Stomach (tissue), 19 donors: ENCODE measurements at places on chromosomes 4 and X. TPM values are rescaled to one million over a fixed set of nuclear protein-coding genes. Genes with fewer than 3 reads are reported as not detected.

Gene MAGEB2
- not detected for total RNA-seq

DNA sequence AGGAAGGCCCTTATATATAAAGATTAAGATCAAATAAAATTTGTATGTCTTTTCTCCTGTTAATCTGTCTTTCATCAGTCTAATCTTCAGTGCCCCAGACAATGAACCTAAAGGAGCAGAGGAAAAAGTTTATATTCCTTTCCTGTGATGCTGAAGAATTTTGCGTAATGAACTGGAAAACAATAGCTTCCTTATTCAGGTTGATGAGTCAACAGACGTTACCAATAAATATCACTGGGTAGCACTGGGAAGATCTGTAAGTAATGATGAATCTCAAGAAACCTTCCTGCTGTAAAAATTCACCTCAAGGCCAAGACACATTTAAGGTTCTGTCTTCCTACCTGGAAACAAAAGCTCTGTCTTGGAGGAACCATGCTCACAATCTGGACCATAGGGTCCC is 25.5 kb downstream of the CDKN2AIP start:
- H3K36me3 ChIP-seq, result no peaks in the 10 kb centered on the region
- H3K27me3 ChIP-seq, result no peaks in the 10 kb centered on the region
- DNase-seq, result no peak
- H3K4me1 ChIP-seq, result peaks cover 15% of the 10 kb centered on the region
- H3K27ac ChIP-seq, result no peak overlapping the region

Gene IL2
- total RNA-seq, result not detected

Gene NAA11
- not detected for total RNA-seq

DNA sequence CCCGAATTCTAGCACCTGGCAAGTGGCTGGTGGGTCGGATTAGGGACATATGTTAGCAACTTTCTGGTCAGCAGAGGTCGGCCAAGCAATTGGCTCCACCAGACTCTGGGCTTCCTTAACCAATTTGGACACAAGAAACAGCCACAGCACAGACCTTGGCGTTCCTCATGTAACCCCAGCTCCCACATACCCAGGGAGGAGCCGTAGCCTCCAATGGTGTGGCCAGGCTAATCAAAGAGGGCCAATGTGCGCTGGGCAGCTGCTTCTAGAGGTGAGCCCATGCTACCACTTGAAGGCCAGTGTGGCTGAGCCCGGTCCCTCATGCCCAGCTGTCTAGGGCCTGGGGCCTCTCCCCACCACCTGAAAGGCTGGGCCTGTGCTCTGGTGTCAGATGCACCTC is 82.5 kb upstream of the MSX1 start:
- DNase-seq, result no peak
- no peaks in the 10 kb centered on the region for H3K27me3 ChIP-seq
- no peak overlapping the region for H3K27ac ChIP-seq

Gene EFHC2
- 8.0 TPM for total RNA-seq

DNA sequence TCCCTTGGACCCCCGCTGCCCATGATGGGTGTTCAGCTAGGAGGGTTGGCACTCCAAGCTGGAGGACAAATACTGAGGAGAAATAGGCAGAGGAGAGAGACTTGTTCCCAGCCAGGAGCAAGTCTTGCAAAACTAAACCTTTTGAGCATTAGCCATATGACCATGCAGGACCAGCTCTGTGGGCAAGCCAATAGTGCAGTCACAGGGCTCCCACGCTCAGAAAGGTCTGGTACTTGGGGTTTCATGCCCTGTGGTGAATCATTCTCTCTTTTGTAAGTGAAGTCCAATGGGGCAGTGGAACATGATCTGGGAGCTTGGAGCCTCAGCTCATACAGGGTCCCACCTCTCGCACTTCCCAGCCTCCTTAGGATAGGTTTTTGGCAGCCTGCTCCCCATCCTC is 300.9 kb downstream of the BCOR start:
- H3K27ac ChIP-seq, result no peak overlapping the region
- no peaks in the 10 kb centered on the region for H3K27me3 ChIP-seq
- no peak for DNase-seq
- H3K4me1 ChIP-seq, result no peaks in the 10 kb centered on the region
- H3K4me3 ChIP-seq, result no peak overlapping the region

DNA sequence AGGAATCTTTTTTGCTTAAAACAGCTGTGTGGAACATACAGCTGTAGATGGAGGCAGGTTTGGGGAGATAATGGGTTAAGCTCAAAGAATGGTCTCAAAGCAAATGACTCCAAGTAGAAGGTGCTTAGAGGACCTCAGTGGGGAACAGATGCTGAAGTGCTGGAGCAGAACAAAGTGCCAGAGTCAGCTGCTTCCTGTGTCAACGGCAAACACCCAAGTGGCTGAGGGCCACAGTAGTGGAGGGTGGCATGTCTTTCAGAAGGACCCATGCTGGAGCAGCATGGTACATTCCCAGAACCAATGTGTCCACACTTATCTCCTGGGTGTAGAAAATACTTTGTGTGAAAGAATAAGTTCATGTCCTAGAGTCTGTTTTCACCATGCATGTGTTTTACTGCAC is 197.5 kb downstream of the CCNG2 start:
- no peaks in the 10 kb centered on the region for H3K36me3 ChIP-seq
- H3K4me3 ChIP-seq, result no peak overlapping the region
- DNase-seq, result no peak
- no peaks in the 10 kb centered on the region for H3K4me1 ChIP-seq
- no peaks in the 10 kb centered on the region for H3K27me3 ChIP-seq

GRCh38 chr4:54255881-54256280 is 26.8 kb downstream of the PDGFRA start:
- peak overlapping the region; percentile 26 for H3K27ac ChIP-seq
- no peak overlapping the region for H3K4me3 ChIP-seq
- DNase-seq, result no peak
- H3K27me3 ChIP-seq, result no peaks in the 10 kb centered on the region
- H3K4me1 ChIP-seq, result no peaks in the 10 kb centered on the region

Gene MTTP
- total RNA-seq, result not detected

DNA sequence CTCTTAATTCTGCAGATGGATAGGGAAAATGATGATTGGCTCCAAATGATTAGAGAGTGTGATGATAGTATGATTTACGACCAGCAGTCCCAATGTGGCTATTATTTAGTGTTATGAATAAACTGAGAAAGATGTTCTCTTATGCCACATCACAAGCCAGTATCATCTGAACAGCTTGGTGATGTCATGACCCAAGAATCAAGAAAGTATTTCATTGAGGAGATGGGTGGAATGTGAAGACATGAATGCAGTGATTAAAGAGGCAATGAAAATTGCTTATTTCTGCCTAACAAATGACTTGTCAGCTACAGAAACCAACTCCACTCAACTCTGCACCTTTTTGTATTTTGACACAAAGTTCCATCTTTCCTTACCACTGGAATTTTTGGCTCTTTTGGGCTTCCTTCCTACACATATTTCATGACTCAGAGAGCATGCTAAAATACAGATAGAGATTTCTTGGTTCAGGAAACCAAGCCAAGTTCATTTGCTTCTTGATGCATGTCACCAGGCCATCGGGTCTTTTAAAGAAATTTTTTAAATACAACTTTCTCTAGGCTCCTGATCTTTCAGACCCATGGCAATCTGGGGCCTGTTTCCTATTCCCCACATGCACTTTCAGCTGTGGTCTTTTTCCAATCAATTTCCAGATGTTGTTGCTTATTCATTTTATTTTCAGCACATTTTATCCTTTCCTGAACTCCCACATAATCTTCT is 174.2 kb downstream of the HHIP start:
- no peaks in the 10 kb centered on the region for H3K4me1 ChIP-seq
- no peaks in the 10 kb centered on the region for H3K27me3 ChIP-seq
- no peaks in the 10 kb centered on the region for H3K36me3 ChIP-seq
- no peak for DNase-seq

- DNase-seq, result no peak
- no peaks in the 10 kb centered on the region for H3K4me1 ChIP-seq
- H3K27ac ChIP-seq, result no peak overlapping the region
- H3K27me3 ChIP-seq, result no peaks in the 10 kb centered on the region
These were observed 28.3 kb downstream of the MMRN1 start for GRCh38 chr4:89922848-89923416.

GRCh38 chrX:15737190-15737958 is 696 bp upstream of the CA5B start:
- peak overlapping the region; percentile 29 for H3K27ac ChIP-seq
- H3K4me1 ChIP-seq, result peaks cover 14% of the 10 kb centered on the region
- H3K36me3 ChIP-seq, result no peaks in the 10 kb centered on the region
- H3K4me3 ChIP-seq, result peak overlapping the region; percentile 52
- no peak for DNase-seq

DNA sequence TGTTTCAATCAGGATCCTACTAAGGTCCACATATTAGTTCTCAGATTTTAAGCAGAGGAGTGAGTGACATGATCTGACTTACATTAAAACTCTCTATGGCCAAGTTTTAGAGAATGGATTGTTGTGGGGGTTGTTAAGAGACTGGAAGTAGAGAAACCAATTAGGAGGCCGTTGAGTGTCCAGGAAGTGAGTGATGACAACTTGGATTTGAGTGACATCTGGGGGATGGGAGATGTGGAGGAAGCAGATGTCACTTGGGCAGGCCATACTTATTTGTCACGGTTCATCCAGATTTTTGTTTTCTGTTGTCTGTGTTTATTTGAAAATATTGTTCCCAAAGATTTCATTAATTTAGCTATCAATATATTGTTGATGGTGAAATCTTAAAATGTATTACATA is 28.3 kb downstream of the ADD1 start:
- DNase-seq, result no peak
- H3K27ac ChIP-seq, result no peak overlapping the region
- peaks cover 11% of the 10 kb centered on the region for H3K36me3 ChIP-seq
- H3K4me3 ChIP-seq, result no peak overlapping the region

GRCh38 chr4:140691369-140691768 is 64.8 kb downstream of the TBC1D9 start:
- peak; percentile 22 for DNase-seq
- no peaks in the 10 kb centered on the region for H3K27me3 ChIP-seq
- peak overlapping the region; percentile 22 for H3K27ac ChIP-seq
- H3K36me3 ChIP-seq, result no peaks in the 10 kb centered on the region

- H3K27me3 ChIP-seq, result no peaks in the 10 kb centered on the region
- H3K4me1 ChIP-seq, result no peaks in the 10 kb centered on the region
- DNase-seq, result peak; percentile 57
- no peaks in the 10 kb centered on the region for H3K36me3 ChIP-seq
- no peak overlapping the region for H3K4me3 ChIP-seq
- H3K27ac ChIP-seq, result no peak overlapping the region
These were observed 255.1 kb downstream of the C4orf33 start for GRCh38 chr4:129350834-129351721.

- no peaks in the 10 kb centered on the region for H3K36me3 ChIP-seq
- no peak for DNase-seq
- H3K4me1 ChIP-seq, result no peaks in the 10 kb centered on the region
- no peak overlapping the region for H3K27ac ChIP-seq
- no peaks in the 10 kb centered on the region for H3K27me3 ChIP-seq
These were observed 1744.4 kb upstream of the ADGRL3 start for GRCh38 chr4:59455751-59456150.

DNA sequence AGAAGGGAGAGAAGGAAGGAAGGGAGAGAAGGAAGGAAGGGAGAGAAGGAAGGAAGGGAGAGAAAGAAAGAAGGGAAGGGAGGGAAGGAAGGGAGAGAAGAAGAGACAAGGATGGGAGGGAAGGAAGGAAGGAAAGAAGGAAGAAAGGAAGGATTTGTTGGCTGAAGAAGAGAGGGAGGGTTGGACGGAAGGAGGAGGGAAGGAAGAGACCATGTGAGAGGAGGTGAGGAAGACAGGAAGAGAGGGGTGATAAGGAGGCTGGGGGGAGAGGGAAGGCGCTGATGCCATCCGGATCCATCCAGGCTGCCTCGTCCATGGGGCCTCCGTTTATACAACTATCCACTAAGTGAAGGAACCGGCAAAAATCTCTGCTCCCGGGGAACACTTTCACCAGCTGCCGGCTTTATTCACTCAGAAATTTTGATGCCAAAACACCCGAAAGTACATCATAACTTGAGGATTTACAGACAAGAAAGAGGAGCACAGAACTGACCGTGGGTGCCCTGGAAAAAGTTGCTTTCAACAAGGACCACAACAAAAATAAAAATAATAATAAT is 14.9 kb downstream of the DHRSX start:
- DNase-seq, result no peak
- H3K27me3 ChIP-seq, result no peaks in the 10 kb centered on the region
- peaks cover 21% of the 10 kb centered on the region for H3K4me1 ChIP-seq
- no peak overlapping the region for H3K4me3 ChIP-seq
- no peak overlapping the region for H3K27ac ChIP-seq

GRCh38 chr4:154491341-154492271 is at the start of gene DCHS2:
Gene DCHS2, minus strand, starts transcription at chr4:154491799. Its CDS starts 444 bp downstream, at chr4:154491355.
- H3K27ac ChIP-seq, result peak within 1 kb of the TSS; percentile 37
- no peaks in the 10 kb centered on the region for H3K36me3 ChIP-seq
- peaks cover 34% of the 10 kb centered on the region for H3K4me1 ChIP-seq
- peak; percentile 82 for DNase-seq
- H3K27me3 ChIP-seq, result no peaks in the 10 kb centered on the region

DNA sequence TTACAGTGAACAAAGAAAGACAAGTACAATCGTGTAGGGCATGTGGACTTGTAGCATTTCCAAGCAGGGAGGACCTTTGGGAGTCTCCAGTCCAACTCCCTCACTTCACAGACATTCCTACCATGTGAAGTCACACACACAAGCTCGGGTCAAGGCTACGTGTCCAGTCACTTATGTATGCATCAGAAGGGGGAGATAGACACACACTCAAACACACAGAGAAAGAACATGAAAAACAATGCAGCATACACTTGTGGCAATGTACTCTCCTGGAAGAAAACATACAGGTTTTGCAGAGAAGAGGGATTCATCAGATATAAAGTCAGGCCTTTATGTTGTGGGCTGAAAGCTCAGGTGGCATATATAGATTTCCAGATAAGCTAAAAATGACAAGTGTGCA is 136.1 kb upstream of the MID1 start:
- no peak overlapping the region for H3K4me3 ChIP-seq
- H3K27ac ChIP-seq, result no peak overlapping the region
- H3K36me3 ChIP-seq, result no peaks in the 10 kb centered on the region
- no peaks in the 10 kb centered on the region for H3K4me1 ChIP-seq
- no peak for DNase-seq

DNA sequence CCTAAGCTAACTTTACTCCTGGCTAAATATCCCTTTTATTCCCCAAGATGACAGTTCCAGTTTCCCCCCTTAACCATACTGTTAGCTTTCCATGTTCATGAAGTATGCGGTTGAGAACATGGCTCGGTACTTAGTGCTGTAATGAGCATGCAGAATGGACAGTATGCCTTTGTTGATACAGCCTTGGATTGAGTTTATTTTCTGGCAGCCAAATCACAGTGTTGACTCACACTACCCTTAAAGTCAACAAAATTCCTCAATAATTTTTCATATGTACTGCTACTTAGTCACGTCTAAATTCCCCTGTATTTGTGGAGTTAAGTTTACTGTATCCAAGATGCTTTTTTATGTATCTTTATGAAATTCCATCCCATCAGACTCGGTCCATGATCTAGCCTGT is 1.4 kb upstream of the VEGFC start:
- peaks cover 10% of the 10 kb centered on the region for H3K4me1 ChIP-seq
- H3K27ac ChIP-seq, result no peak overlapping the region
- H3K27me3 ChIP-seq, result no peaks in the 10 kb centered on the region
- DNase-seq, result peak; percentile 23
- no peaks in the 10 kb centered on the region for H3K36me3 ChIP-seq

DNA sequence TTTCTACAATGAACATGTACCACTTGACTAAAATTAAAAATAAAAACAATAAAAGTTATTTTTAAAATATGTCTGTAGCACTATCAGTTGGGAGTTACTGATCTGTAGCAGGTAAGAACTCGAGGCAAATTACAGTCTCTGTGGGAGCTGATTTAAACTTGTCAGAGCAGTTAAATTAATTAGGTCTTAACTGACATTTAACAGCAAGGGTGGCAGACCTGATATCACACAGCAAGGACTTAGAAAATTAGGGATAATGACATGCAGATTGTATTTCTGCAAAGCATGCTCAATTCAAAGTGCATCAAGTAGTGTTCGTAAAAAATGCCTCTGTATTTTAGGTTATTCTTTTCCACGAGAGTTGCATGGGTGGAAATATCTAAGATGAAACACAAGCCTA is 208.9 kb downstream of the SPATA18 start:
- no peaks in the 10 kb centered on the region for H3K4me1 ChIP-seq
- DNase-seq, result no peak
- H3K27me3 ChIP-seq, result no peaks in the 10 kb centered on the region
